HS-5 (cell line): ENCODE measurements at places on chromosomes 12 and 14.

DNA sequence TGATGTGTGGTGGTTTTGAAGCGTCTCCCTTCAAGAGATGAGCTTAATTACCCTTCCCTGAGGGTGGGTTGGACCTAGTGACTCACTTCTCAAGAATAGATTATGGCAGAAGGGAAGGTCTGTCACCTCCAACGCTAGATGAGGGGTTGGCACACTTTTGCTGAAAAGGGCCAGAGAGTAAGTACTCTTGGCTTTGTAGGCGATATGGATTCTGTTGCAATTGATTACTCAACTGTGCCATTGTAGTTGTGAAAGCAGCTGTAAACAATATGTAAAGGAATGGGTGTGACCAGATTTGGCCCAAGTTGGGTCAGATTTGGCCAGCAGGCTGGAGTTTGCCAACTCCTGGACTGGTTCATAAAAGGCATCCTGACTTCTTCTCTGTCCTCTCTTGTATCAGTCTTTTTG, 53.3 kb downstream of the SMIM41 start:
- no peak for DNase-seq

- DNase-seq = no peak
Measured at GRCh38 chr12:115569345-115570068, 708.0 kb downstream of the MED13L start.

- no peak for DNase-seq
Measured at GRCh38 chr12:50536831-50537537, 32.2 kb downstream of the DIP2B start.

DNA sequence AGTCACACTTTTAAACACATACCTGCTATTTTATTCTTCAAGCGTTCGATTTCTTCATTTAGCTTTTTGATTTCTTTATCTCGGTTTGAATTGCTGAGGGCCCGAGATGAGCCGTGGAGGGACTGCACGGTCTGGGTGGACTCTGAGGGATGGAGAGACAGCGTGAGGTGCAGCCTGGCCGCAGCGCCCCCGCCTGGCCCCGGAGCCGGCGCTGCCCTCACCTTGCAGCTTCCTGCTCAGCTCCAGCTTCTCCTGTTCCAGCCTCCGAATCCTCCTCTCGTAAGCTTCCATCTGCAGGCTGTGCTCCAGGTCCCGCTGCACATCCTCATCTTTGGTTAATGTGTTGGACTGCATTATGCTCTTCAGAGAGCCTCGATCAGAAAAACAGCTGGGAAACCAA, 53.2 kb downstream of the AMN start:
- no peak for DNase-seq

DNA sequence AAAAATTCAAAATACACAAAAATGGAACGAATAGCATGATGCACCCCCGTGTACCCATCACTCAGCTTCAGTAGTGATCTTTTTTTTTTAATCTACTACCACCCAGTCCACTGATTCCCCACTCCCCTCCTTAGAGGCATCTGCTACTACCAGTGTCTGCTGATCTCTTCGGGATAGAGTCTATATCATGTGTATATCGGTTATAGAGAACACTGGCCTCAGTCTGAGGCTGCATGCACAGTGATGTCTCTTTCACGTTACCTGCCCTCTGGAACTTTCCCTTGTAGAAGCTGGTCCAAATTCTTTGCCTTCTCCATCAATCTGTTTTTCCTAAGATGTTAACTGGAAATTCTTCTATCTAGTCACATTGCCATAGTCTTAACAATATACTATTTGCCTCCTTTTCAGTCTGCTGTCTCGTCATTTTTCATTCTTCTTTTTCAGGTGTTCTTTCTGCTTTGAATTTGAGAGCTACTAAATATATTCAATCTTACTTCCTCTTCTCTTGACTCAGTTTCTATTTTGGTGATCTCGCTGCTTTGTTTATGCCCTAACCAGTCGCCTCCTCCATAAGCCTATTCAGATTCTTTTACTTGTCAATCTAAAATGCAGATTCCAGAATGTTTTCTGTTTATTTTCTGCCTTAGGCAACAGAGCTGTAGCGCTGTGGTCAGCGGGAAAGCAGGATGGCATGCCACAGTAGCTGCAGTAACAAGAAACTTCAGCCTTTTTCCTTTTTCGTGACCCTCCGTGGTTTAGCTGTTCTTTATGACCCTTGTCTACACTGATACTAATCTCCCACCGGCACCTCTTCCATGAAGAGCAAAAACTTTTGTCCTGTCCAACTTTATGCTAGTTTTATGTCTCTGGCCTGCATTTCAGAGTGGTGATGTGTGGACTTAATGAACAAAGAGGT, 67.0 kb downstream of the FBXW8 start:
- no peak for DNase-seq

- DNase-seq = no peak
Measured at GRCh38 chr12:70351076-70351475, 15.0 kb upstream of the KCNMB4 start.

- DNase-seq = no peak
Measured at GRCh38 chr12:69061574-69061973, 128.6 kb upstream of the CPM start.

- peak; percentile 79 for DNase-seq
Measured at GRCh38 chr14:20262642-20263128, 23.6 kb downstream of the OR11H4 start.

DNA sequence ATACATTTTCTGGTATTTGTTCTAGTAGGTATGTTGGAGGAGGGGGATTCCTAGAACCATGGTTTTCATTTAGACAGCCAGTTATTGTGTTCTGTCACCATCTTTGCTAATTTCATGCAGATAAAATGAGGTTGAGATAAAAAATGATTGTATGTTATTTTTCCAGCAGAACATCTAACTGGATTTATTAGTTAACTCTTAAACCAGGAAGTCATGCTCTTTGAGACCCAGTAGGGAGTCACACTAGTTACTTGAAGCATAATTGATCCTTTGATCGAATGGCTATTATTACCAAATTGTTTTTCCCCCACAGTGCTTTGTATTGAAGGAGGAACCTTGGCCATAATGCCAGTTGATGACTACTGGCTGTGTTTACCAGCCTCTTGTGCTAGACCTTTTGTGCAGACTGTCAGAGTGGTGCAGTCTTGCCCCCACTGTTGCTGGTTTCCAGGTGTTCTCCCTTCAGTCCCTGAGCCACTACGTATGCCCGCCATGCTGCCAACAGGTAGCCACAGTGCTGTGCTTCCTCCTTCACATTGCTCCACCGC, 6.0 kb downstream of the EID3 start:
- DNase-seq = no peak

GRCh38 chr14:52355016-52355431, 40.9 kb downstream of the PTGER2 start:
- peak; percentile 87 for DNase-seq

- no peak for DNase-seq
Measured at GRCh38 chr14:62071039-62071438, 308.8 kb downstream of the SNAPC1 start.

DNA sequence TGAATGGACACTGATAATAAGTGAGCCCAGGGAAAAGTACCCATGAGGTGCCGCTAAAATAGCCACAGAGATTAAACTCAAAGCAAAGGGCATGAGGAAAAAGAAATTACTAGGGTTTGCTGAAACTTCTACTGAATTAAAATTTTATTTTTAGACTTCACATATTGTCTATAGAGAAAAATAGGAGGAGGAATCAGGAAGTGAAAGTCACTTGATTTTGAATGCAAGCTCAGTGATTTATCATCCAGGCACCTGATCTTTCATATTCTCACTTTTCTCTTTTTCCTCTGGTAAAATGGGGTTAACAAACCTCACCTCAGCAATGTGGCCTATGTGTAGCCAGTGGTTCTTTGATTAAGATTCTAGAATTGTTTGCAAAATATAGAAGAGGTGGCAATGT, 479.8 kb downstream of the BCL11B start:
- no peak for DNase-seq

- peak; percentile 100 for DNase-seq
Measured at GRCh38 chr12:65631621-65632111, 192.6 kb upstream of the HMGA2 start.

- DNase-seq = no peak
Measured at GRCh38 chr12:42992826-42993225, 403.3 kb upstream of the PRICKLE1 start.

DNA sequence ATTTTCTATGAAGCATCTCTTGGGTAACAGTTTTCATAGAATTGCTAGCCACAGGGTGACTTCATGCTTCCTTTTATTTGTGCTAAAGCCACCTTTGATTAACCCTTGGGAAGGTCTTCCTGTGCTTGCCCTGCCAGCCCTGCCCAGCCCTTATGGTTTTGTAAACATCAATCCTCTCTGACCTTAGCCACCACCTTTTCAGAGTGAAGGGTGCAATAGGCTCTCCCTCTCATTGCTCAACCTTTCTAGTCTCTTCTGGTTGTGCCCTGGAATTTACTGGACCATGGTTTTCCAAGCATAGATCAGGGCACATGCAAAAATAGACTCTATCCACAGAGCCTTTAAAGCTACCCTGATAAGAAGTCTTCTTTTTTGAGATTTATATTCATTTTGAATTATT, 77.7 kb upstream of the FRMD6 start:
- no peak for DNase-seq

GRCh38 chr12:66899588-66899987, 220.7 kb upstream of the GRIP1 start:
- DNase-seq = no peak

DNA sequence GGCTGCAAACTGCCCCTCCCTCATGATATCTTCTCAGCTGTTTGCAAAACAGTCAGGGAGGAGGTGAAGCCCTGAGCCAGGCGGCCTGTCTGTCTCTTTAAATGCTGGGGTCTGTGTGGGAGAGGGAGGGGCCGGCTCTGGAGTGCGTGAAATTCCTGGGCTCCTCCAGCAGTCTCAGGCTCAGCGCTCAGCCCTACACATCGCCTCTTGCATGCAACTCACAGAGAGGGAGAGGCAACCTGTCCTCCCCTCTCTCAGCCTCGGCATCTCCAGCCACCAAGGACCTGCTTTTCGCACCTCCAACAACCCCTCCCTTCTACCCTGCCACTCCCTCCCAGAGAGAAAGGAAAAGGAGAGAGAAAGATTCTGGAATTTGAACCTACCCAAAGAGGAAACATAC, at the start of gene NRXN3:
NRXN3 (plus strand) TSS at position 171 of the 400 bp plus-strand sequence. CDS start 72,721 bp downstream, outside the sequence.
- no peak for DNase-seq

- DNase-seq = no peak
Measured at GRCh38 chr12:75578546-75578945, 67.1 kb upstream of the KRR1 start.

DNA sequence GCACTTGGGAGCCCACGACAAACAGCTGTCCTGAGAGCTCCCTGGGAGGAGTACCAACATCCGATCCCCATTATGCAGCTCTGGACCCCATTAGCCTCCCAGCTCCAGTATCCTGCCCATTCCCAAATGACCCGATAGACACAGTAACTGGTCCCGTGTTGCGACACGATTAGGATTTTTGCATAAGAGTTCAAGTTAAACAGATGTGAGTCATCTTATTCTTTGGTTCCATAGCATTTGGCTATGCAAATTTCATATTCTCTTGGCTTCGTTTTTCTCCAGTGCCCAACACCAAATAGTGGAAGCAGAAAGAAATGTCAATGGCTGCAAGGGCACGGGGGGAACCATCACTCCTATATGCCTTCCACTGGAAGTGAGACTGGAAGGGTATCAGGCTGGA, 43.0 kb upstream of the LRRC10 start:
- DNase-seq = peak; percentile 59

DNA sequence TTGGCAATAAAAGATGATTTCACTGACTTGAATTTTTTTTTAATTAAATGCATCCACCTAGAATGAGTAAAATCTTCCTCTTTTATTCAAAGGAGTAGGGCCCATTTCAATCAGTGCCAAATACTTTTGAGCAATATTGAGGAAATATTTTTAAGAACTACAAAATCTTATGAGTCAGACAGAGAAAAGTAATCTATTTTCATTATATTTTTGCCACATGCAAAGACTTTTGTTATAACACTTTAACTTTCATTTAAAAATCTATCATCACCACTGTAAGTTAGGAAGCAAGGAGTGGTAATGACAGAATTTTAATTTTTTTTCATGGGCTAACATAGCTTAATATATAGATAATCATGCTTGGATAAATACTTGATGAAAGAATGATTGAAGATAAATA, 345.2 kb upstream of the KITLG start:
- DNase-seq = no peak

DNA sequence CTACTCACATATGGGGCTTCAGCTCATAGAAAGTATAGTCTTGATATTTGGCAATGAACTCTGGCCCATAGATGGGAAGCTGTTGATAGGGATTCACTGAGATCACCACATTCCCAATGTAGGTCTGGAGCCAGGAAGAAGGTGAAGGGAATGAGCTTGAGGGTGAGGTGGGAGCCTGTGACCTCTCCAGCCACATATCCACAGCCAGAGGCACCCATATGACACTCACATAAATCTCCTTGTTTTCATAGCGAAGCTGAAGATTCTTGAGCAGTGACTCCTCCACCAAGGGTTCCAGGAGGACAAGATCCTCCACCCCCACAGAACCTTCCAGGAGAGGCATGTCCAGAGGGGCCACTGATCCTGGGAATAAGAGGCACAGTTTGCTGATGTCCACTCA, 1.9 kb downstream of the MYO1A start:
- DNase-seq = no peak

DNA sequence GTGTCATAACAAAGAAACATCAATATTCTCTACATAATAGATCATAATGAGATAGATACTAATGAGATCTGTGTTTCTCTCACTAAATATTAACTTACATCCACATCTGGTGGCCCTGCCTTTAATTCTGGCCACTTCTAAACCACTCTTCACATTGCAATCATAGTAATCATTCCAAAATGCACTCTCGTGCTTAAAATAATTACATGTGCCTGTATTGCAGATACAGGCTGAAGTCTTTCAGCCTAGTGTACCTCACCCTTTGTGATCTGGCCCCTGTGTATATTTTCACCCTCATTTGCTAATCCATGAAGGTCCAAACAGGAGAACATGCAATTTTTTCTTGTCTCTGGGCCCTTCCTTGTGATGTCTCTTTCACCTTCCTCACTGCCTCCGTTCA, 108.0 kb downstream of the LIN7A start:
- no peak for DNase-seq

DNA sequence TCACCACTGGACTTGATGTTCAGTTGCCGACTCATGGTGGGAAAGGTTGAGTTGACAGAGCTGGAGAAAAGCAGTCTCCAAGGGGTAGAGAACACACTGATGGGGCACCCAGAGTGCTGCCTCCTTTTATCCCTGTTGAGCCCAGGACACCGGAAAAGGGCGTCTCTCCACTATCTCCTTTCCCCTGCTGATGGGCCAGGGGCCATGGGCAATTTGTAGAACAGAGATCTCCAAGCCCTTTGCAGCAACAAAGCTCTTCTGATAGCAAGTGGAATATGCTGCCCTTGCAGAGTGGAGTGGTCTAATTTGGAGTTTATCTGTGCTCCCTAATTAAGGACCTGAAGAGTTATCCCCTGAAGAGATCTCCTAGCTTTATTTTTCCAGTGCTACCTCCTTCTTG, at the start of gene KRT74:
KRT74 (minus strand) TSS at position 101 of the 400 bp plus-strand sequence; CDS start at position 35, 66 bp downstream.
- DNase-seq = no peak

GRCh38 chr14:77111021-77111420, 13.0 kb downstream of the CIPC start:
- DNase-seq = no peak
